Suppressor macrophage treated with lipopolysaccharide for 1 hour (primary cell): ENCODE measurements at places on chromosomes 2 and 18.
A peak's percentile ranks its signal among the peaks of the same experiment; 100 is the strongest.

- DNase-seq, result no peak
These were observed 70.1 kb downstream of the EPG5 start for GRCh38 chr18:45896991-45897390.

DNA sequence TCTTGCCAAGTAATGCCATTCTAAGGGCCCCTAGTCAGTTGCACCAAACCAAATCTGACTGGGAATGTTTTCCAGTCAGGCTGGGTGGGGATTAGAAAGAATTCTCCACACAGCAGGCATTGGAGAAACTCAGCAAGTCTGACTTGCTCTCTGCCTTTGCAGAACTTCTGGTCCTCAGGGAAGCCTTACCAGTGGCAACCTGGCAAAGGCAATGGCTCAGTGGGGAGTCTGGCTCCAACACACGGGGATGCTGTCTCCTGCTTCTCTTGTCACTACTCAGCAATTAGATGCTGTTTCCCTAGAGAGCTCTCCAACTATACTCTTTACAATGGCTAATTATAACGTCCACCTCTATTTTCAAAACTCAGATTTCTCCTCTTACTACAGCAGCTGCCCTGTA lies 810.7 kb downstream of the LRRTM4 start:
- DNase-seq, result no peak

DNA sequence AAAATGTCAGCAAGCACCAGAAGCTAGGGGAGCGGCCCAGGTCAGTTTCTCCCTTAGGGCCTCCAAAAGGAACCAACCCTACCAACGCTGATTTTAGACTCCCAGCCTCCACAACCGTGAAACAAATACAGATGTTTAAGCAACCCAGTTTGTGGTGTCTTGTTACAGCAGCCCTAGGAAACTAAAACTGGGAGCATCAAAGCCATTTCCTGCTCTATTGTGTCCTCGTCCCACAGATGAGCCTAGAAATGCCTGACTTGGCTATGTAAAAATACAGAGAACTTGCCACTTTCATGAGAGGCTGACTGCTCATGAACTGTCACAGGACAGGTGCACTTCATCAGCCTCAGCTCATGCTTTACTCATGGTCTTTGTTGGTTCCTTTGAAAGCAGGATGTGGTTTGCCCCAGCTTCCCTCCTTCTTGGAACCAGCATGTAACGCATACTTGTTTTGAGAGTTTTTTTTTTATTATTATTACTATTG lies 97.6 kb upstream of the SLC39A10 start:
- DNase-seq, result peak; percentile 60

DNA sequence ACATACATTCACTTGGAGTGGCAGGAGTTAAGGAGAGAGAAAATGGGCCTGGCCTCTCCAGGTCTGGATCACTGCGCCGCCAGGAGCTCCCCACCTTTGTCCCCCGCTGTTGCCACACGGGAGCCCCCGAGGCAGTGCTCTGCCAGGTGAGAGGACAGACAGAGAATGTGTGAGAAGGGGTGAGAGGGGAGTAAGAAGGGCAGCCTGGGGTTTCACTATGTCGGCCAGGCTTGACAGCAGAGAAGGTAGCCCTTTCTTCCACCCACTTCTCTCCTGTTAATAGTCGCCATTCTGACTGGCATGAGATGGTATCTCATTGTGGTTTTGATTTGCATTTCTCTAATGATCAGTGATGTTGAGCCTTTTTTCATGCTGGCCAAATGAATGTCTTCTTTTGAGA lies 26.2 kb upstream of the ARHGEF4 start:
- DNase-seq, result no peak

- DNase-seq, result no peak
These were observed 94.8 kb downstream of the PLB1 start for GRCh38 chr2:28590496-28591301.

GRCh38 chr2:144403933-144404332 lies 116.0 kb downstream of the ZEB2 start:
- DNase-seq, result no peak
